Muscle of back (tissue), 13 donors: ENCODE measurements at places on chromosomes 1 and 21.

DNA sequence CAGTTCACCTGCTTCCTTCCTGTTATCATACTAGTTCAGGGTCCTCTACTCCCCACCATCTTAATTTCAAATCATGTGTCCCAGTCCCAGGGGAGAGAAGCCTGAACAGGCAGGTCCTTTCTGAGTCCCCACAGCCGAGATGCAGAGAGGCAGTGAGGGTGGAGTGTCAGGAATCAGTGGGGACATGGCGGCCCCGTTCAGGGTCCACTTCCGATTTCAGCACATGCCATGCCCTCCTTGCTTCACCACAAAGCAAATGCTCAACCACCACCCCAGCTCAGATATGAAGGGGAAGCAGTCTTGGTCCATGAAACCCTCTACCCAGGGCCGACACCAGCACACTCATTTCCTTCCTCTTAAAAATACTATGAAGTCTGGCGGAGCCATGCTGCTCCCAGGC is 5.2 kb upstream of the SEMA4A start:
- DNase-seq = no peak

GRCh38 chr1:209383907-209384709 is 199.4 kb upstream of the CAMK1G start:
- no peak for DNase-seq

GRCh38 chr1:162391790-162392563 is 10.4 kb downstream of the C1orf226 start:
- DNase-seq = peak; percentile 22

- DNase-seq = no peak
Measured at GRCh38 chr1:41521766-41522165, 37.3 kb upstream of the EDN2 start.
